Activated T-helper 9 cell treated with anti-CD3 and anti-CD28 coated beads, Interleukin-2, amount 50 U/mL, for 16 hours (primary cell): ENCODE measurements at places on chromosomes 3 and 15.

- DNase-seq = no peak
Observed at GRCh38 chr3:82561784-82562183, 800.3 kb upstream of the GBE1 start.

- DNase-seq = no peak
Observed at GRCh38 chr15:79595306-79595705, 163.2 kb downstream of the MINAR1 start.

GRCh38 chr3:102457644-102458043 lies 22.8 kb downstream of the ZPLD1 start:
- no peak for DNase-seq

GRCh38 chr3:195774917-195775316 lies 36.8 kb downstream of the MUC4 start:
- no peak for DNase-seq

GRCh38 chr3:173351886-173352285 lies 45.7 kb upstream of the NLGN1 start:
- DNase-seq = no peak

DNA sequence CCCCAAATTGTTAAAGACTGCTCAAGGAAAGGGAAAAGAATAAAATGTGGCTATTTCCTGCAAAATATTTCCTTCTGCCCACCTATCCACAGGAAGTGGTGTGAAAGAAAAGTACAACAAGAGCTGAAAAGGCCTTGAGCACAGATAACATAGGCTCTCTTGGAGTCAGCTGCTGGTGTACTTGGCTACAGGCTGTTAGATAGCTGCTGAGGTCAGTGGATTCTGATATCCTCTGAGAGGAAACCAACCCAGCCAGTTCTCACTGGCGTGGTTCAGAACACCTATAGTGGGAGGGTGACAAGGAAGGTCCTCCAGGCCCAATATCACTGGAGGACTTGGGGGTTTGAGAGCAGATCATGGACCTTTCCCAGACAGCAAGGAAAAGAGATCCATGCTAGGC lies 124.4 kb upstream of the GAP43 start:
- no peak for DNase-seq

GRCh38 chr3:185162634-185163033 lies 9.8 kb upstream of the C3orf70 start:
- DNase-seq = no peak

DNA sequence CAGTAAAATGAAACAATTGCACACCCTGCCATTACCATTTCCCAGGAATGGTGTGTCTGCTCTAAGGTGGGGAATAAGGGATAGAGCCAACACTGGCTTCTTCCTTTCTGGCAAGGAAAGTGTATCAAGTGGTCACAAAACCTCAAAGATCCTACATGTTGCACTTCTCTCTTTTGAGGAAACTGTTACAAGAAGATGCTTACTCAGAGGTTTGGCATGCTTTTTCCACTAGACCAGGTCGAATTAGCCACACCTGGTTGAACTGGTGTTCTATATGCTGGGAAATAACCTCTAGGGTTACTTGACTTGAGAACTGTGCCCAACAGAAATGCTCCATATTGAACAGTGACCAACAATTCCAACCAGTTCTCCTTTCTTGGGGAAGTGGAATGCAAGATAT lies 102.9 kb downstream of the LRRN1 start:
- DNase-seq = no peak
